ENCODE measurements at places on chromosomes 12 and 14.

- DNase-seq, result no peak
These were observed 4.4 kb downstream of the BLTP3B start for GRCh38 chr12:100138048-100138802.

- no peak for DNase-seq
These were observed 367 bp upstream of the FRS2 start for GRCh38 chr12:69469854-69470188.

DNA sequence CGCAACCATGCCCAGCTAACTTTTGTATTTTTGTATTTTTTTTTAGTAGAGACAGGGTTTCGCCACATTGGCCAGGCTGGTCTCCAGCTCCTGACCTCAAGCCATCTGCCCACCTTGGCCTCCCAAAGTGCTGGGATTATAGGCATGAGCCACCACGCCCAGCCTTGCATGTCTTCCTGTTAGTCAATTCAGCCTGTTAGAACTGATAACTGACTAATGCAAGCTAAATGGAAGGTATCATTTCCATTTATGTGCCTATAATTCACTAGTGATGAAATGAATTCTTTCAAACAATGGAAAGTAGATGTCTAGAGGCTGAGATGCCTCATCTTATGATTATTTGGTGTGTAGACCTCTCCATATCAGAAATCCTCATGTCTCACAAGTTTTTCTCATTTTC is 37.3 kb upstream of the DIP2B start:
- DNase-seq, result no peak

DNA sequence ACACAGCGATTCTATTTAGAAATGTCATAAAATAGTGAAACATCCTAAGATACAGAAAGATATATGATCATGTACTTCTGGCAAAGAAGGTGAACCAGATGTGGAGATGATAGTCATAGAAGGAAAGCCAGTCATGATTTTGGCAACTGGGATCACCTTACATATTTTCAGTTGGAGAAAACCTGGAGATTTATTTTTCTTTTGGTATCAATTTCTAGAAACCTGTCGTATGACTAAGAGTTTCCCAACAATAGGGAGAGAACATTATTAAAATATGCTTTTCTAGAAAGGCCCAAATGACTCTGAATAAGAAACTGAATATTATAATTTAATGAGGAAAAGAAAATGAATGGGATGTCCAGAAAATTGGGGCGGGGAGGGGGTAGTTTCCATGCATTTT is 396.4 kb downstream of the ZFP36L1 start:
- no peak for DNase-seq

DNA sequence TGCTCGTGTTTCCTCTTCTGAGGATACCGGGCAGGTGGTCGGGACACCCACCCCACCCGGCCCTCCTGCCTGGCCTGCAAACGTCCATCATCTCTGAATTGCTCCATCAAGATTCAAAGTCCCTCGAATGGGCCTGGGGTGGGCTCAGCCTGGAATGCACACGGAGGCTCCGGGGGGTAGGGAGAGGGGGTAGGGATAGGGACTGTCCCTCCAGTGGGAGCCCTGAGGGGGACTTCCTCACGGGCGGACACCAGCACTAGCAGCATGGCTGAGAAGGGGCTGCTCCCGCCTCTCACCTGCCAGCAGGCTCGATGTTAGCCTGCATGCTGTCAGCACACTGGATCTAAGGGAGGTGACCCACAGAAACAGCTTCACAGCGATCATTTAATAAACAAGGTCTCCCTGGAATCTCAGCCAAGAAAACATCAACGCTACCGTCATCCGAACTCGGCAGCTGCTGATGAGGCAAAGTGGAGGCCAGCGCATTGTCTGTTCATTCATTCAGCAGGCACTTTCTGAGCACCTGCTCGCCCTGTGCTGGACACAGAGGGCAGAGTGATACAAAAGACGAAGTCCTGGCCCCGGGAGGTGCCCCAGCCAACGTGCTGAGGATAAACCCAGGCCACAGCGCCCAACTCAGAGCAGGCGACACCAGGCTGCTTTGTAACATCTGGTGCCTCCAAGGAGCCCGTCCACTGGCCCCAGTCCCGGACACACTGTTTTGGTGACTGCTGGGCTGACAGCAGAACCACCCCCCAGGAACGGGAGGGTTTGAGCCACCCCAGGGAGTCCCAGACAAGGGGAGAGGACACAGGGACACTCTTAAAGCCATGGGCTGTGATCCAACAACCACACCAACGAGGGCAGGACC is 6.3 kb downstream of the TMEM179 start:
- peak; percentile 7 for DNase-seq

GRCh38 chr12:96578526-96579125 is 89.2 kb downstream of the CFAP54 start:
- peak; percentile 60 for DNase-seq

DNA sequence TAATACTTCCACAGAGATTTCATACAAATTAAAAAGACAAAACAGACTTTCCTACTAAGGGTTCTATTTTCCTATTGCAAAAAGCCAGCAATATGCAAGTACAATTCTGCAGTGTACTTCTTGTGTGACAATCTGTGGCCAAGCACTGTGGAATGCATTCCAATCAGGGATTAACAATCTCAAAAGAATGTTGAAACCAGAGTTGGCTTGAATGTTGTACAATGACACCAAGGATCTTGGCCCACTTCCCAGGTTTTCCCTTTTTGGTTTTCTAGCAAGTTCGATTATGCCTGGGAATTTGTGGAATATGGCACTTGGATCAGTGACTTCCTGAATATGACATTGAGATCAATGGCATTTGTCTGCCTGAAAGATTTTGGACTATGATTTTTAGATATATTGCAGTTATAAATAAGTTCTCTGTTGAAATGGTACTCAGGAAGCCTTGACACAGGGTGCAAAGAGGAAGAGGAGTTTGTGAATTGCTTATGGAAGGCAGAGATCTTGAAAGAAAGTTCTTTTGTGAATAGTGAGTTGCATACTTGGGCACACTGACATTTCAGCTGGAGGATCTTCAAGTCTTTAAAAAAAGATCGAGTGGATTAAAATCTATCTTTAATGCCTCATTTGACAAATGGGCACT is 81.4 kb upstream of the FERMT2 start:
- DNase-seq, result no peak

GRCh38 chr14:34997762-34998161 is 15.0 kb downstream of the SRP54 start:
- DNase-seq, result peak; percentile 24

GRCh38 chr12:76586764-76587395 is 27.3 kb upstream of the OSBPL8 start:
- no peak for DNase-seq

GRCh38 chr12:1724250-1724649 is 33.4 kb downstream of the ADIPOR2 start:
- DNase-seq, result no peak

GRCh38 chr14:57227083-57227482 is 41.6 kb downstream of the EXOC5 start:
- no peak for DNase-seq

DNA sequence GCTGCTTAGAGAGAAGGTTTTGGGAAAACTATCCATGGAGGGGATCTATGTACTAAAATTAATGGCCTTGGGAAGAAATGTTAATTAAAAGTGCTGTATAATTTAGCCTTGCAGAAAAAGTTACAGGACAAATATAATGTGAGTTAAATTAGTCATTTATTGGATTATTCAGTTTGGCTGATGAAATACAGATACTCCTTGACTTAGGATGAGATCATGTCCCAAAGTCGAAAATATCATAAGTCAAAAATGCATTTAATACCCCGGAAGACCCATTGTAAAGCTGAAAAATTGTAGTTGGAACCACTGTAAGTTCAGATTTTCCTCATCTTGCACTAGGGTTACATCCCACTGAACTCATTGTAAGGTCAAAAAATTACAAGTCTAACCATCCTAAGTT is 9.7 kb downstream of the RTRAF start:
- DNase-seq, result no peak

DNA sequence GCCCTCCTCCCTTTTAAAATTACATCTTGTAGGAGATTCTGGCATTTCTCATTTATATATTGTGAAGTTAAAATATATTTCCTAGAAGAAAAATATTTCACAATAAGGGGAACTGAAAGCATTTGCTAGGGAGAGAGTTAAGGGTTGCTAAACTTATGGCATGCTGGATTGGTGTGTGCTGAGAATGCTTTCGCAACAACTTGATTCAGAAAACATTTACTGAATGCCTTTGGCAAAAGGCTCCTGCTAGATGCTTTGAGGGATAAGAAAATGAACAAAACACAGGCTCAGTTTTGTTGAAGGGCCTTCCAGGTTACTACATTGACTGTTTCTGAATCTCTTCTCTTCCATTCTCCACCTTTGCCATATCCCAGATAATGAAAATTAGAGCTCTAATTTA is 67.5 kb downstream of the DIP2B start:
- no peak for DNase-seq

GRCh38 chr12:5232826-5233500 is 189.3 kb downstream of the KCNA5 start:
- no peak for DNase-seq

- DNase-seq, result no peak
These were observed 406.9 kb upstream of the SOX5 start for GRCh38 chr12:24356240-24356804.

GRCh38 chr12:112381406-112381882 is 787 bp downstream of the HECTD4 start:
- no peak for DNase-seq

- DNase-seq, result no peak
These were observed 65.9 kb upstream of the ARHGAP5 start for GRCh38 chr14:32011225-32011624.

DNA sequence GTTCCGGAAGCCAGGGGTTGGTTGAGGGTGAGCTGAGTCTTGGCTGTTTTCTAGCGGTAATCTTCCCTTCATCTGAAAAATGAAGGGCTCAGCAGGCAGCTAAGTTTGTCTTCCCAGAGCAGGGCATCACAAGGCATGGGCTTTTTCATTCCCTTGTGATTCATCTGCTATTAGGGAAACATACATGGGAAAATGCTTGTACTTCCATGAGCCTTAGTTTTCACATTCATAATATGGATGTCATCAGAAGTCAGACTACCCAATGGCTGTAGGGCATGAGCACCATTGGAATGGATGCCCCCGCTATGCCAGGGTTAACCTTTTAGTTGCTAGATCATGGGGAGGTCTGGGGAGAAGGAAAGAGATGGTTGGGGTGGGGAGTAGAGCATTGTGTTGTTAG is 18.7 kb downstream of the HELB start:
- DNase-seq, result no peak

- no peak for DNase-seq
These were observed 176.2 kb upstream of the NOVA1 start for GRCh38 chr14:26773906-26774593.

DNA sequence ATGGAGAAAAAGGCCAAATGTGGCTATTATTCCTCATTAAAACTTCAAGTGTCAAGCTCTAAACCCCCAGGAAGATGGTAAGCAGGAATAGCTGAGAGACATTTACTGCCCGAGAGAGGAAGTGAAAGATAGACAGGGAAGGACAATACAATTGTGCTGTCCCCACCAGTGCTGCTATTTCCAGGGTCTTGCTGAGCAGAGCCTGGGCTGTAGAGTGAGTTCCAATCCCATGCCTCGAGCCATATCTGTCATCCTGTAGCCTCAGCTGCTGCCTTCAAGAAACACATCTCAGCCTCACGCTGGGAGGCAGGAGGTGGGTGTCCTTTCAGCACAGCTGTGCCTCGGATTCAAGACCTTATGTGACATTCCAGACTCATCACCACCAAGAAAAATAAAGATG is 114.0 kb downstream of the RPAP3 start:
- no peak for DNase-seq

DNA sequence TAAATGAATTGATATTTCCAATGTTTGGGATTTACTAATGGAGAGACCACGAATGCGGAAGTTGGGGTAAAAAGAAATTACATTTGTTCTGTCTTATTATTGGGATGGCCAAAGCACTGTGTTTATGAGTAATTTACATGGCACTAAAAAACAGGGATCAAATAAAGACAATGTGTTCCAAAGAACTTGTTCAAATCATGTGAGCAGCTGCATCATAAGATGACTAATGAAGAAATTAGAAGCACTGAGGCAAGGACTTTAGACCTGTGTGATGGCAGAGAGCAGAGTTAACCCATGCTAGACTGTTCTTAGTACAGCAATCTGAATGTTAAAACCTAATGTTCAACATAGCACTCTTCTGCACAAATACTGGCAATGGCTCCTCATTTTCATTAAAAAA is 34.3 kb upstream of the DCN start:
- DNase-seq, result no peak

DNA sequence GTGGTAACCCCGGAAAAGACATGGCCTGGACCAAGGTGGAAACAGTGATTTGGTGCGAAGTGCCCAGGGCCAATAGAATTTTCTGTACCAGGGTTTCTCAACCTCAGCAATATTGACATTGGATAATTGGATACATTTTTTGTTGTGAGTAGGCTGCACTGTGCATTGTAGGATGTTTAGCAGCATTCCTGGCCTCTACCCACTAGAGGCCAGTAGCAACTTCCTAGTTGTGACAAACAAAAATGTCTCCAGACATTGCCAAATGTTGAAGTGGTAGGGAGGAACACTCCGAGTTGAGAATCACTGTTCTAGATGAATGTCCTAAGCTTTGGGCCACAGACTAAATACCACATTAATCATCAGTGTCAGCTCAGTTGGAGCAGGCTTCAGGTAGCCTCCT is 6.2 kb upstream of the CGRRF1 start:
- DNase-seq, result no peak

- no peak for DNase-seq
These were observed 152.7 kb upstream of the EEA1 start for GRCh38 chr12:93081810-93082165.

DNA sequence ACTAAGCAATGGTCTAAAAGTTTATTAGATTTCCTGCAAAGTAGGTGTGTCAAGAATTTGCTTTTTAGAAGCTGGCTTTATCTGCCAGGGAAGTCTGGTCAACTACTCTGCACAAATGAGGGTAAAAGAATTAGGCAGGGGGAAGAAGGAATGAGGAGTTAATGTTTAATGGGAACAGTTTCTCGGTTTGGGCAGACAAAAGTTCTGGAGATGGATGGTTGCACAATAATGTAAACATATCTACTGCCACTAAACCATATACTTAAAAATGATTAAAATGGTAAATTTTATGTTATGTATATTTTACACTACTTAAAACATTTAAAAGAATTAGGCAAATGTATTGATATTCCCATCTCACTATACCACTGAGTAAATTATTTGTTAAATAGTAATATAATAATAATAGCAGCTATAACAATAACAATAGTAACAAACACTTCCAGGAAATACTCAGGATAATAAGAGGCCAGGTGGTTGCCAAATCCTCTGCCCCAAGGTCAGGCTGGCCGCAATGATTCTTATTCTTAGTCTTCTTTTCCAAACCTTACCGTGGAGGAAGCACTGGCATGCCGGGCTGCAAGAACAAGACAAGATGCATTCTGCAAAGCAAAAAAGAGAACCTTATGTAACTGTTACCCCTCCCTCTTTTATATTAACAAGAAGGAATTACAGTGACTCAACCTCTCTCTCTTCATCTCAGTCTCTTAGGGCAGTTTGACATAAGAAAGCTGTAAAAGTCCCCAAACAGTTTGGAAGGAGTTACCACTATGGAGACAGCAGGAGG is 13.9 kb downstream of the CS start:
- no peak for DNase-seq

DNA sequence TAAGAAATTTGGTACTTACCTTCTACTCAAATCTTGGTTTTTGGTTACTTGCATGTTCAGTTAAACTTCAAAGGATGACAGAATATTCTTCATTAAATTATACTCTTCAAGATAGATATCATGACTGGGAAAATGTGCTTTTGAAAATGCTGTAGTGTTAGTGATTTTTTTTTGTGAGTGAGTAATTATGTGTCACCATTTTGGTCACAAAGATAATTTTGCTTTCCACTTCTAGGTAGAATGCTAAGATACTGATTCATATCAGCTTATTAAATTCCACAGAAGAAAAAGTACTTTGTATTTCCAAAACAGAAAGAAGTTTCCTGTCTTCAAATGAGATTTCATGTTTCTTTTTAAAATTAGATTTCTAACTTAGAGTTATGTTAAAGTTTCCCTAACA is 61.2 kb downstream of the ATXN7L3B start:
- DNase-seq, result no peak
